ENCODE measurements at places on chromosomes 3 and 15. TPM values are rescaled to one million over a fixed set of nuclear protein-coding genes. Genes with fewer than 3 reads are reported as not detected.

The UBP1 gene
- 38.2 TPM for total RNA-seq

The TM4SF18 gene
- 3.2 TPM for total RNA-seq

- DNase-seq: no peak
Measured at GRCh38 chr15:50819344-50819743, 53.8 kb upstream of the SPPL2A start.

DNA sequence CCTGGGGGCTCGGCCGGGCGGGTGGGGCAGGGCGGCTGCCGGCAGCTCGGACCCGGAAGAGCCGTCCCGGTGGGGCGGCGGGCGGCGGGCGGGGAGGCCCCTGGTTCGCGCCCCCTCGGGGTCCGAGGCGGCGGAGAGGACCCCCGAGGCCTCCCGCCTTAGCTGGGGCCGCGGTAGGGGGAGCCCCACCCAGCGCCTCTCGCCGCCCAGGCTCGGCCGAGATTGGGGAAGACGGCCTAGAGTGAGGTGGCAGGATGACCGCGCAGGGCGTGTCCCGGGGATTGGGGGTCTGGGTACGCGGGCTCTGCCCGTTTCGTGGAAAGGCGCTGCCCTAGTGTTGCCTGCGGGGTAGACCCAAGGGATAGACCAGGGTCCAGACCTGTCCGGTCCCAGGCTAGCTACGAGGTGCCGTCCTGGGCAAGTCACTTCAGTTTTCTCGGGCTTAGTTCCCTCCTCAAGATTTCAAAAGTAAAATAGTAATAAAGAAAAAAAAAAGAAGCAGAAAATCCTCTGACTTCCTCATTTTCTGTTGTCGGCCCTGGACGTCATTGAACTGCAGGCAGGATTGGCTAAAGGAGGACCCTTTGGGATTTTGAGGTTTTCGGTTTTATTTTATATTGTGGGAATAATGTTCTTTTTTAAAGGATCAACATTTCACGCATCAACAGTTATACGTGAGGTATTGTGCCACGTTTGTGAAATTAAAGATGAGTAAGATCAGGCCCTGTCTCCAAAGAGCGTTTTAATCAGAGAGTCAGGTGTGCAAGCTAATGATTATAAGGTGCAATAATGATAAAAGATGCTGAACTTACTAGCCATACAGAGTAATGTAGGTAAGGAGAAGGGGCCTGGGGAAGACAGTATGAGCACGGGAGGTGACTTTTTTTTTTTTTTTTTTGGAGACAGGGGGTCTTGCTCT, 679 bp downstream of the IQGAP1 start:
- no peak for DNase-seq

DNA sequence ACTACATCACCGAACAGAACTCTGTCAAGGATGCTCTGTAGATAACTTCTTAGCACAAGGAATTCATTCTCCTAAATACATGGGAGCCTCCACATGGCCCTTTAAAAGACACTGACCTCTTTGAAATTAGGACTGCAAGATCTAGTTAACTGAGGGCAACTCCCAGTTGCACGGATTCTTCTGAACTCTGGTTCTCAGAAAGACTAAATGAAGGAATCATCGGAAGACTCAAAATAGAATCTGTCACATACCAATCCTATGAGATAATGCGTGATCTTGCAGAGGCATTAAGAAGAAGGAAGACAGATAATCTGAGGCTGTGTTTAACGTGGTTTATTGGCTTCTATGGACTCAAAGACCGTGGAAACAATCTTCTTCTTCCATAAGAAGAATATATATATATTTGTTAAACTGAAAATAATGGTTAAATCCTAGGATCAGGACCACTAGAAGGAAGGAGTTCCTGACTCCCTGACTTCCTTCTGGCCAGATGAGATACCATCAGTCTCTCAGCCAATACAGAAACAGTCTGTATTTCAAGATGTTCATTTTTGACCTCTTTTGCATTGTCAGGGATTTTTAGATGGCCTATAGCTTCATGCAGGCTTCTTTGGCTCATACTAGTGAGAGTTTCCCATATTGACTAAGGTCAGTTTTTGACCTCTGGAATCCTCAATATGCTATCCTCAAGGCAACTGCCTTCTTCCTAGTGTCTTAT, 33.9 kb upstream of the TBC1D23 start:
- DNase-seq: no peak
